ENCODE measurements at places on chromosomes 4 and X.

- no peak for DNase-seq
Measured at GRCh38 chr4:7530082-7530481, 95.4 kb upstream of the PSAPL1 start.

GRCh38 chr4:2696423-2696822 is 59.7 kb downstream of the TNIP2 start:
- DNase-seq = no peak

DNA sequence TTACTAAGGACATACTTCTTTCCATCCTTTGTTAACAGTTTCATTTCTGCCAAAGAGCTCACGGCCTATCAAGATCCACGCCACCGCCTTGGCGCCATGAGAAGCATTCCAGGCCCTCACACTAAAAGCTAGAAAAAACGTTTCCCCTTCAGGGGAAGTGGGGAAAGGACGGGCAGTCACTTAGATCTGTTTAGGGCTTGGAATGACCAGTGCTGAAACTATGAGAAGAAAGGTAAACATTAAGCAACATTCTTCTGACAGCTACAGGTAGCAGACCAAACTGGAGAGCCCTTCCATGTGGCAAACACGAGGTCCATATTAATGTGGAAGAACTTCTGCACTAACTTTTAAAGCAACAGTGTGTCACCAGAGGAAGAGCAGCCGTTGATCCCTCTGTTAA is 146.7 kb downstream of the SH3KBP1 start:
- no peak for DNase-seq

GRCh38 chrX:41862562-41863184 is 60.7 kb downstream of the CASK start:
- no peak for DNase-seq

DNA sequence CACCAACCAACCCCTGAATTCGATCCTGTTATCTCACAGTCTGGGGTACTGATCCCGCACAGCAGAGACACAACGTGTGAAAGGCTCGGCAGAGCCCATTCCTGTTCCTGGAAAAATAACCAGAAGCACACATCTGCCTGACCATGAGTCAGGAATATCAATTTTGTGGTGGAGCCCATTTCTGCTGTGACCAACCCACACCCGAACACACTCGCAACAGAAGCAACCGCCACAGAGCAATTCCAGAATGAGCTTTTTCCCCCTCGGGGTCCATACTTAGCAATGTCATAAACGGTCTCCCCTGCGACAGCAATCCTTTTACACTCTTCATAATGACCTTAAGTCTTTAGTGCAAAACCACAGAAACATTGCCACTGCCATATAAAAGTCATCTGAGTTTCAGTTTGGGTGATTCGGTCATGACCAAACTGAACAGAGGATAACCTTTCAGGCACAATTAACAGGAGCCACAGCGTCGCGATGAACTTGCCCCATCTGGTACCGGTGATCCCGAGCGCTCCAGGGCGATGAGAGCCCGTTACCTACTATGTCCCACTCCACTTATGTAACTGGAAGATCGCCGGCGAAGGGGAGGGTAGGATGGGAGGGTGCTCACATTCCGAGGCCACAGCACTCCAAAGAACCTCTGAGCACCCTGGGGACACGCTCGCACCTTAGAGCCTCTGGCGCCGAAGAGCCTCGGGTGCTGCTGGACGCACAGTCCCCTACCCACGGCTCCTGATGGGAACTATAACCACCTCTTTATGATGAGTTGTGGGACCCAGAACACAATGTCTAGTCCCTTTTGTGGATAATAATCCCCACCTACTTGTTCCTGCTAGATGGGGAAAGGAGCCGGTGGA is 1.1 kb downstream of the MECP2 start:
- DNase-seq = no peak

GRCh38 chrX:45806410-45807121 is 605.9 kb upstream of the DIPK2B start:
- no peak for DNase-seq

DNA sequence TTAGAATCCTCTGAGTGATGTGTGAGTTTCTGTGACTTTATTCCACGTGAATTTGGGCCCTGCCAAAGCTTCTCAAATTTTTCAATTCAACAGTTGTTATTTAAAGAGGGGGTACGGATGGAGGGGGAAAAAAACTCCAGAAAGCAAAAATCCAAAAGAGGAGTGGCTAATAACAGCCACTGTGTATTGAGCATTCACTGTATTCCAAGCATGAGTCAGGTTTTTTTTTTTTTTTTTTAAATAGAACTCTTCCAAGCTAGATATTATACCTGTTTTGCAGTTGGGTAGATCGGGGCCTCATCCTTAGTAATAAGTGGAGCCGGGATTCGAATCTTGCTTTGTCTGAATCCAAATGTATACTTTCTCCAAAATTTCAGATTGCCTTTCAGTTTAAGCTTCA is 6.4 kb upstream of the RHOH start:
- DNase-seq = no peak

DNA sequence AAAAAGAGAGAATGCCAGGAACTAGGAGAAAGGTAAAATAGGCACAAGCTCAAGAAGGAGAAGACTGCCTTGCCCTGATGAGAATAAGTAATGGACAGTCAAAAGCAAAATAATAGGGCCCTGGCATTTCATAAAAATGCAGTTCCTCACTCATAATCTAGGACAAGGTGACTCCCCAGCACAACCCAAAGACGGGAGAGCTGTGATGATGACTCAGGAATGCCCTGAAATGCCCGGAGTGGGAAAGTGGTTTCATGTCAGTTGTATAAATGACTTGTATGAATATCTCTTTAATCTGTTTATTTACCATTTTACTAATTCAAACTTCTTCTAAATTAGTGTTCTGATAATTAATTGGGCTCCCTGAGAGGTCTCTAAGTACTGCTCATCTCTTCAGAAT is 28.8 kb upstream of the SETD7 start:
- no peak for DNase-seq

- DNase-seq = no peak
Measured at GRCh38 chr4:1998296-1998695, 10.5 kb downstream of the NELFA start.

DNA sequence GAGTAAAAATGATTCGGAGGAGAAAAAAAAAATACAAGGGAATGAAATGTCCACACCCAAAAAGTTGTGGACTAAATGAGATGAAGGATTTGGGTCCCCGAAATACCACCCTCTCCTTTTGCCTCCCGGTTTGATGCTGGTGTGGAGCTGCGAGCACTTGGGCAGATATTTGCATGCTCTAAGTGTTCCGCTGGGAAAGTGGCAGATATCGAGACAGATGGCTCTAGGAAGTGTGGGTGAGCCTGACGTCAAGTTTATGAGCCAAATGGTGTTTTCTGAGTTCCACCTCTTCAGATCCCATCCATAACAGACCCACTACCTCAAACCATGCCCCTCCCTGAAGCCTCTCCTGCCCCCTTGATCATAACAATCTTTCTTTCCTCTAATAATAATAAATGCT is 228.6 kb downstream of the QDPR start:
- DNase-seq = no peak

- no peak for DNase-seq
Measured at GRCh38 chr4:148332486-148332885, 109.7 kb downstream of the NR3C2 start.

- no peak for DNase-seq
Measured at GRCh38 chr4:182310316-182310715, 67.1 kb downstream of the TENM3 start.

DNA sequence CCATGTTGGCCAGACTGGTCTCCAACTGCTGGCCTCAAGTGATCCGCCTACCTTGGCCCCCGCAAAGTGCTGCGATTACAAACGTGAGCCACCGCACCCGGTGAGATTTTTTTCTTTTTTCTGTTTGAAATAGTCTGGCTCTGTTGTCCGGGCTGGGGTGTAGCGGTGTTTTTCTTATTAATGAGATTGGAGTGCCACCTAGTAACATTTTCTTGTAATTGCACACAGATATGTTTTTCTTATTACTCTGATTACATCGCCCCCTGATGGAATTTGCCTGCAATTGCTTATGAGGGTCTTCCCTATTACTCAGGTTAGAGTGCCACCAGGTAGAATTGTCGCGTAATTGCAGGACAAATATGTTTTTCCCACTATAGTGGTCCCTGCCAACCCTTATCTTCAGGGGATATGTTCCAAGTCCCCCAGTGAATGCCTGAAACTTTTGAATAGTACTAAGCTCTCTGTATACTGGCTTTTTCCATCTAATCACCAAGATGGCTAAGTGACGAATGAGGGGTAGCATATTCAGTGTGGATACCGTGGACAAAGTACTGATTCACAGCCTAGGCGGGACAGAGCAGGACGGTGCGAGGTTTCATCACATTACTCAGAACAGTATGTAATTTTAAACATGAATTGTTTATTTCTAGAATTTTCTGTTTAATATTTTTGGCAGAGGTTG is 8.6 kb upstream of the PDHA1 start:
- DNase-seq = no peak

DNA sequence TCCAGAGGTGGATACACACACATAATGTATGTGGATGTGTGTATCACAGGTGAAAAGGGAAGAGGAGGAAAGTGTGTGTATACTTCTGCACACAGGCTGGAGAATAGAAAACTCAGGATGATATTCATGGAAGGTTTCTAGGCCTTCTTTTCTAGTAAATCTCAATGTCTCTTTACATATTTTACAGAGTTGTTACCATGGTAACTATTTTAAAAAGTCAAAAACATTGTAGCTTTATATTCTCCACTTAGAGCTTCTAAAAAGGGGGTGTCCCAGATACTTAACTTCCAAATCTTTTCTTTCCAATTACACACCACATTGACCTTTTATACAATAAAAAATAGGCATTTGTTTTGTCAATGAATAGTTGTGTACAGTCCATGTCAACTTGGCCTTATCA is 604.8 kb upstream of the LCORL start:
- no peak for DNase-seq

DNA sequence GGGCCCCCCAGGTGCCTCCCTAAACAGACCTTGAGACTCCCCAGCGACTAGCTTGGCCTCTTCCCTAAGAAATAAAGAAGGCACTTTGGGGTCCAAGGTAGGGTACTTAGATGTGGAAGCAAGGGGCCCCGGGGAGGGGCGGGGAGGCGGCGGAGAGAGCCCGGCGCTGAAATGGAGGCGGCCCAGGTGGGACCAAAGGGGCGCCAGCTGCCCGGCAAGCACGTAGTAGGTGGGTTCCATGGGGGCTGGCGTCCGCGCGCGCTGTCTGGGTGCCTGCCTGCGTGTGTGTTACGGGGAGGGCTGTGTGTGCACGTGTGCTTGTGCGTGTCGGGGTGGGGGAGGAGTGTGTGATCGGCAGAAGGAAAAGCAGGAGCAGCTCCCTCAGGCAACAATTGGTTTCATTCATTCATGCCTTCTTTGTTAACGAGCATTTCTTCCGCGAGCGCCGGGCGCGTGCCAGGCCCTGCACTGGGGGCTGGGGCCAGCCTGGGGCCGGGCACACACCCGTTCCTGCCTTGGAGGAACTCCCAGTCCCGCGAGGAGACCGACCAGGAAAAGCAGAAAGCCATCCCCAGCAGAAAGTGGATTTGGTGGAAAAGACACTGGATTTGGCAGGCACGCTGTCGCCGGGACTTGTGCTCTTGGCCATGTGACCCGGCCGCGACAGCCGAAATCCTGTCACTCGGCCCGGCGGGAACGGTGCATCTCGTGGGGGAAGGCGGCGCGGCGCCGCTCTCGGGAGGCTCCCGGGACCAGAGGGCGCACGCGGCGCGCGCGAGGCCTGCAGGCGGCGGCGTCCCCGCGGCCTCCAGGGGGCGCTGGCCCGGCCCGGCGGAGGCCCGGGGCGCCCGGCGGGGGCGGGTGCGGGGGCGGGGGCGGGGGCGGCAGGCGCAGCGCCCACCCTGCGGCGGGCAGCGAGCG is 3.3 kb upstream of the DUSP9 start:
- no peak for DNase-seq

DNA sequence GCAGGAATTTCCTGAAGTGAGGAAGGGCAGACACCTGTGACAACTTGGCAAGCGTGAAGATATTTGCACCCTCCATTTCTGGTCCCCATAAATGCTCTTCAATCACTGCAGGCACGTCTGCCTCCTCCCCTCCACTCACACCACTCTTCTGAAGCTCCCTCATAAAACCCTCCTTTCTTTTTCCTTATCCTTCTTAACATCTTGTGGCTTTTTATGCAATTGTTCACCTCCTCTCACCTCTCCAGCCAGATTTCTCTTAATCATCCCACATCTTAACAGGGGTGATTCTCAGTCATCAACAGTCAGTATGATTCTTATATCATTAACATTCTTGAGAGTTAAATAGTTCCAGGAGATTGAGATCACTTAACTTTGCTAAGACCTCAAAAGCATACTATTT is 277.4 kb downstream of the SPRY1 start:
- DNase-seq = no peak

GRCh38 chr4:121146530-121146929 is 17.6 kb downstream of the TNIP3 start:
- DNase-seq = no peak

Data from non-pigmented ciliary epithelial cell (primary cell).